NCI-H510A treated with DMSO at 0.1 percent for 48 hours (cell line): ENCODE measurements at places on chromosomes 7 and 10.

GRCh38 chr10:24518981-24519597, 204.6 kb downstream of the ARHGAP21 start:
- DNase-seq, result peak; percentile 13

- peak; percentile 68 for DNase-seq
Measured at GRCh38 chr10:69644658-69645295, 14.7 kb downstream of the FAM241B start.

GRCh38 chr7:159000859-159001435, 143.7 kb downstream of the VIPR2 start:
- no peak for DNase-seq

- DNase-seq, result no peak
Measured at GRCh38 chr10:76408646-76409045, 977.2 kb downstream of the LRMDA start.

- DNase-seq, result no peak
Measured at GRCh38 chr7:156725073-156725472, 84.5 kb downstream of the RNF32 start.

GRCh38 chr10:69934768-69935167, 117.9 kb upstream of the MACROH2A2 start:
- DNase-seq, result no peak

DNA sequence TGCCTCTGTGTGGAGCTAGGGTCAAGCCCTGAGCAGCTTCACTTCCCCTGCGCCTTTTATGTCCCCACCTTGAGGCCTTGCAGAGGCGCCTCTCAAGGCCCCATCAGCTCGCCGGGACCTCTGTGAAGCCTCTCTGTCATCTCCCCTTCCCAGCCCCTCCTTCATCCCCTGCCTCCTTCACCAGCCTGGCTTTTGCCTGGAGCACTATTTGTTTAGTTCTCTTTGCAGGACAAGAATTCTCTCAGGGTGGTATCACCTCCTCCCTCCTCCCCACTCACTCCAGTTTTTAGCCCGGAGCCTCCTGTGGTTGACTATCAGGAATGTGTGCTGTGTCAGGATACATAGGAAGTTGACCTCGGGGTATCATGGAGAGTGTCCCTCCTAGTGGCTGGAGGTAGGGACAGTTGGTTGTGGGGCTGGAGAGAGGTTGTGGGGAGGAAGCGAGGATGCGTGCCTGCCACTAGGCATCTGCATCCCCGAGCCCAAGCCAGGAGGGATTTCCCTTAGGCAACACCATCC, 89.8 kb upstream of the ANLN start:
- no peak for DNase-seq

- DNase-seq, result no peak
Measured at GRCh38 chr10:117860823-117861222, 185.9 kb downstream of the RAB11FIP2 start.

GRCh38 chr10:5760515-5760914, 52.7 kb downstream of the GDI2 start:
- no peak for DNase-seq

- DNase-seq, result no peak
Measured at GRCh38 chr7:29385214-29385814, 178.3 kb upstream of the PRR15 start.

- DNase-seq, result no peak
Measured at GRCh38 chr7:102426268-102427018, 6.9 kb upstream of the ORAI2 start.

- no peak for DNase-seq
Measured at GRCh38 chr10:69465457-69466157, 14.3 kb downstream of the TSPAN15 start.

DNA sequence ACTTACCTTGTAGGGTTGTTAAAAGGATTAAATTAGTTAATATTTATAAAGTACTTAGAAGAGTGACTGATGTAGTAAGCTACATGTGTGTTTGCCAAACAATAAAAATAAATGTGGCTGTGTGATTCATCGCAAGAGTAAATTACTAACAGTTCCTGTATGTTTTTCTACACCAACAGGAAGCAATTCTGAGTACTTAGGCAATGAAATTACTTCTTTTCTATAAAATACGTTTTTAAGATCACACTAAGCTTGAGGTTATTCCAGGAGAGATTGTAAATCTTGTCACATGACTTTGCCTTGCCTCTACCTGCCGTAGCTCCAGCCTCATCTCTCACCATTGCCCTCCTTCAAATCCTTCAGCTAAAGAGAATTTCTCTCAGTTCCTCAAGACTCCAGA, 18.1 kb upstream of the GSTK1 start:
- no peak for DNase-seq

DNA sequence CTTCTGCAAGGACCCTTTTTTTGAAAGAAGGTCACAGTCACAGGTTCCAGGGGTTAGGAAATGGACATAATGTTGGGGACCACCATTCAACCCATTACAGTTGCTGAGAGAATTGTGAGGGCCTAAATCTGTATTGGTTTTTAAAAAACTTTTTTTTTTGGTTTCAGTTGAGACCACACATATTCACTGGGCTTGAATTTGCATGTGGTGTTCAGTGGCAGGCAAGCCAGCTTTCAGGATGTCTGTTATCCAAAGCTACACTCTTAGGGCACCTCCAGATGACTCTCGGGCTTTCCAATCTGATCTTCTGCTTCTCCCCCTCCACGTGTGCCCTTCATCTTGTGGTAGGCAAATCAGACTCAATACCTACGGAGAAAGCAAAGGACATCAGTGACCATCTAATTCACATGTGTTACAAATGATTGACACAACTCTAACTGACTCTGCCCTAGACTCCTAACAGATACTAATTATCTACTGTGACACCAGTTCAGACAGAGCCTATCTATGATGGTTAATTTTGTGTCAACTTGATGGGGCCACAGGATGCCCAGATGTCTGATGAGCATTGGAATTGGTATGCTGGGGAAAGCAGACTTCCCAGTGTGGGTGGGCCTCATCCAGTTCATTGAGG, 93.3 kb upstream of the ELMO1 start:
- no peak for DNase-seq

DNA sequence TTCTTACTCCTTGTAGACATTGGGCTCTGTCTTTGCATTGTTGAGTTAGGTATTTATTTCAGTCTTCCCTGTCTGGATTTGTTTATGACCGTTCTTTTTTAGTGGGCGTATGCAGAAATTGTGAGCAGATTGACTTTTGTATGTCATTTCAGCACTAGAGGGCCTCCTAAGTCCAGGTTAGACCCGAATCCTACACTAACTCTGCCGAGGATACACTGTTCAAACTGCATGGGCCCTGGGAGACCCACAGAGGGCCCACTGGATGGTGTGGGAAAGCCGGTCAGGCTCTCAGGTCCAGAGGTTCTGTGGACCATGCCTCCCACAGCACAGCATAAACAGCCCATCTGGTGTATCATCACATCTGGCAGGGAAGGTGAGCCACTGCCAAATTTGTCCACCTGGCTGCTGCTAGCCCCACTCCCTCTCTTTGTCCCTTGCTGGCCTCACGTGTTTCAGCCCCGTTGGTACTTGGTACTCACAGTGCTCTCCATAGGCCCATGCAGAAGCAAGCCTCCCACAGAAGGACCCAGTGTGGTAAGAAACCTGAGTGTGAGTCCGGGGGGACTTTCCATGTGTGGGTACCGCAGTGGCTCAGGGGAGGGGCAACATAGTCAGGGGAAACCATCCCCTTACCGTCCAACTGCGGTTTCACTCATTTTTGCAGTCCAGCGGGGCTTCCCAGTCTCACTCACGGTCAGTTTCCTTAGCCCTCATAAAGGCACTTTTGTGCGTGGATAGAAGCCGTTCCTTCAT, 112.8 kb downstream of the APBB1IP start:
- no peak for DNase-seq

GRCh38 chr10:5965266-5965665, 12.1 kb downstream of the IL15RA start:
- DNase-seq, result no peak

- no peak for DNase-seq
Measured at GRCh38 chr10:35257057-35257983, 79.0 kb upstream of the CCNY start.

GRCh38 chr7:96910486-96910885, 94.9 kb upstream of the DLX6 start:
- no peak for DNase-seq

DNA sequence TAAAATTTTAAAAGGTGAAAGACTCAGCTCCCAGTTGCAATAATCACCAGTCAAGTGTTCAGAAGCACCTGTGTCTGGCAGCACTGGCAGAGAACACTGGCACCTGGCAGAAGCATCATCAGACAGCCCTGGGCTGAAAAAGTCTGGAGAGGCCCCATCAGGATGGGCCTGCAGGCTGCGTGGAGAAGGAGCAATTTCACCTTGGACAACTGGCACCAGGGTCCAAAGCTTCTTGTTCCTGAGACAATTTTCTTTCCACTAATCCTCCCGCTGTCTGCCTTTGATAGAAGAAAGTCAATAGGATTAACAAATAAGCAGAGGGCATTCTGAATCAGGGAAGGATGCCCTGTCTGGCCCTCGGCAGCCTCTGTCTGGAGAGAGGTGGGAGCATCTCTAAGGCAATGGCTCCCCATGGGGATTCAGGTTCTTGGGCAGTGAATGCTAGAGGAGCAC, 6.5 kb downstream of the COBL start:
- peak; percentile 68 for DNase-seq

DNA sequence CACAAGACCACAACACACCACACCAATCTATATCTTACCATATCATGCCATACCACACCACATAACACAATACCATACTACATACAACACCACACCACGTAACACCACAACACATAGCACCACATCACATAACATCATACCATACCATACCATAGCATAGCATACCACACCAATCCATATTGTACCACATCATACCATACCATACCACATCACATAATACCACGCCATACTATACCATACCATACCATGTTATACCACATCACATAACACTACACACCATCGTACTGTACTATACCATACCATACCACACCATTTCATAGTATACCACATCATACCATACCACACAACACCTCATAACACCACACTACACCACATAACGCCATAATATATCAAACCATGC, 335.2 kb upstream of the VWC2 start:
- no peak for DNase-seq

GRCh38 chr10:16527452-16527851, 5.8 kb upstream of the C1QL3 start:
- DNase-seq, result no peak

GRCh38 chr10:12690525-12691126, 310.9 kb downstream of the CCDC3 start:
- peak; percentile 54 for DNase-seq

- no peak for DNase-seq
Measured at GRCh38 chr10:28530751-28531150, 2.2 kb upstream of the WAC start.

GRCh38 chr10:77641788-77642397, 4.3 kb upstream of the KCNMA1 start:
- peak; percentile 94 for DNase-seq

- no peak for DNase-seq
Measured at GRCh38 chr10:123622381-123622780, 43.8 kb upstream of the GPR26 start.
